ENCODE measurements at places on chromosomes 4 and X.
A peak's percentile ranks its signal among the peaks of the same experiment; 100 is the strongest.

DNA sequence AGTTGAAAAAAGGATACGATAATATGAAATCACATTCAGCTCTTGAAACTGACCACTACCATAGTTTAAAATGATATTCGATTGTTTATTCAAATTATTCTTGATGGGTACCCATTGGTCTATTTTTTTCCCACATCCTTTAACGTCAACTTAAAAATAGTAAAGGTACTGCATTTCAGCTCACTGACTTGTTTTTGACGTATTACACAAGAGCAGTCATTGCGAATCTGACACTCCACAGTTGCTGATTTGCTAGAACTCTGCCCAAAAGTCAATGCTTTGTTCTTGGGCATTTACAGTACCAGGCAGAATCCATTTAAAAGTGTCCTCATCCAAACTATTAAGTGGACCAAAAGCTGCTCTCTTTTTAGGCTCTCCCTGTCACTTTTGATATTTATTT is 1.2 kb upstream of the PDS5A start:
- no peak for DNase-seq

DNA sequence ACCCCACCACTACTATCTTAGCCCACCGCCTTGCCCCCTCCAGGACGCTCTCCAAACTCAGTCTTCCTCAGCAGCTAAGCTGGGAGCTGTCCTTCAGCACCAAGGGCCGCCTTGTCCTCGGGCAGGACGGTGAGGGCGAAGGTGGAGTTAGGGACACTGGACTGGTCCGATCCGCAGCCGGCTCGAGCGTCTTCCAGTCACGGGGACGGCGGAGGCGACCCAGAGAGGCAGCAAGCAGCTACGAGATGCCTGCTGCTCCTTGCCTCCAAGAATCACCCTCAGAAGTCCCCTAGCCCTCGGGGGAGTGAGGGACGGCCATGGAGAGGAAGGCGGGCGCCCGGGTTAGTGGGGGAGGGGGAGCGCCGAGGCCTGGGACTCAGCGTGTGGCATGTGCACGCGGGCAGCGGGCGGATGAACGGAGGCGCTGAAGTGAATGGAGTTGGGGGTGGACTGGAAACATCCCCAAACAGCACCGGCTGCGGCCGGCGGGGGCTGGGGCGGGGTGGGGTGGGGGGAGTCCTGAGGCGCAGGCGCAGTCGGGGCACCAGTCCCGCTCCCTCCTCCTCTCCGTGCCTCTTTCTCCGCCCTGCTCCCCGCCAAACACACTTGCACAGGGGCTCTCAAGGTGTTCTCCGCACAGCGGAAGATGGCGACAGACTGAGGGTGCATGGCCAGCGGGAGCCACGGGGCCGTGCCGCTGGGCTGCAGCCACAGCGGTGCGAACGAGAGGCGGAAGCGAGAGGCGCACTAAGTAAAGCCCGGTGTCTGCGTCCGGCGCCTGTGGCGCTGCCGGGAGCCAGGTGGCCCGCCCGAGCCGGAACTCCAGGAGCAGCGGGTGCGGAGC is at the start of gene NALF2:
Gene NALF2 (plus strand): TSS at position 545 of the 844 bp plus-strand sequence. CDS start 957 bp downstream, outside the sequence.
- peak; percentile 33 for DNase-seq

DNA sequence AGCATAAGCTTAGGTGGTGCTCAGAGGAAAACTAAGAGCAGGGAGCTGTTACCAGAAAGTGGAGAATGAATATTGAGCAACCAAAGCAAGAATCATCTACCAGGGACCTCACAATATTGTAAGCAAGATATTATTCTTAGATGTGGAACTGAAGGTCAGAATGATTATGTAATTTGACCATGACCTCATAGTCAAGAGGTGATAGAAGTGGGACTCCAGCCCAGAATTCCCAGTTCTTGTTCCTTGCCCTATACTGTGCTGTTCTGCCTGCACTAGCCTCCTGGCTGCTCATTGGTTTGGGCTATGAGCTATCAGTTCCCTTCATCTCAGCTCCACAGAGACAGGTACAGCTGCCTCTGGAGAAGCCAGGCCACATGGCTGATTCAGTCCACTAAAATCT is 229.4 kb downstream of the LDB2 start:
- DNase-seq: peak; percentile 26

GRCh38 chr4:182760551-182761043 is 156.6 kb downstream of the DCTD start:
- DNase-seq: no peak

DNA sequence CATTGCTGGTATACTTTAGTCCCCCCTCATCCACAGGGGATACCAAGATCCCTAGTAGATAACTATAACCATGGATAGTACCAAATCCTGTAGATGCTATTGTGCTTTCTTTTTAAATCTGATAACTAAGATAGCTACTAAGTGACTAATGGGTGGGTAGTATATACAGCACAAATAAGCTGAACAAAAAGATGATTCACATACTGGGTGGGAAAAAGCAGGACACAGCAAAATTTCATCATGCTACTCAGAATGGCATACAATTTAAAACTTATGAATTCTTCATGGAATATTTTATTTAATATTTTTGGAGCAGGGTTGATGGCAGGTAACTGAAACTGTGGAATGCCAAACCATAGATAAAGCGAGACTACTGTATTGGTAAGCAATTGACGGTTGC is 161.6 kb downstream of the IL15 start:
- DNase-seq: no peak

DNA sequence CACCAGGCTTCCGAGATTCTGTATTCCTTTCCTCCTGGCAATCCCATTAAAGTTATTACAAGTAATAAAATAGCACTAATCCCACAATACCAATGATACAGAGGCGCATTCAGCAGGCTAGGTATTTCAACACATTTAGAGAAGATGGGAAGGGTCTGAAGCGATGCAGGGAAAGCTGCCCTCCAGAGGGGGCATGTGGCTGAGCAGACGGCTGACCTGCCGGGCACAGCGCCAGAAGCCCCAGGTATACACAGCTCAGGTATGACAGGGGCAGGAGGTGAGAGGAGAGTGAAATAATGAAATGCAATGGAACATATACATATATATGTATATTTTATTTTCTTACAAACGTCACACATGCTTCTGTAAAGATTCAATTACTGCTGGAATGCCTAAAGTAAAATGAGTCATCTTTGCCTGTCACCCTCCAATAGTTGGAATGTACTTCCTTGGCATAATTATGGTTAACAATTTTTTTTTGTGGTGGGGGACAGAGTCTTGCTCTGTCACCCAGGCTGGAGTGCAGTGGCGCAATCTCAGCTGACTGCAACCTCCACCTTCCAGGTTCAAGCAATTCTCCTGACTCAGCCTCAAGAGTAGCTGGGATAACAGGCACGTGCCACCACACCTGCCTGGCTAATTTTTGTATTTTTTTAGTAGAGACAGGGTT is 21.3 kb upstream of the CDKN2AIP start:
- DNase-seq: peak; percentile 74

DNA sequence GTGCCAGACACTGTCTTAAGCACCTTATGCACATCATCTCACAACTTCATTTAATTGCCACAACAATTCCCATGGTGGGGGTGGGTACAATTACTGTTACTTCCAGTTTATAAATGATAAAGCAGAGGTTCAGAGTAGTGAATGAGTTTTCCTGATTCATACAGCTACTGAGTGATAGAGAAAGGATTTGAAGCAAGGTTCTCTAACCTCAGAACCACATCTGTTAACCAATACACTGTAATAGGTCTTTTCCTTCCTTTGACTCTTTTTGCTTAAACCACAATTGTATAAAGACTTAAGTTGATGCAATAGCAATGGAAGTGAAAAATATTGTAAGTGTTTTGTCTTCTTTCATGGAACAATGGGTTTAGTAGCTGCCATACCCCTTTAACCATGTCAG is 43.5 kb upstream of the PAK3 start:
- DNase-seq: peak; percentile 1

DNA sequence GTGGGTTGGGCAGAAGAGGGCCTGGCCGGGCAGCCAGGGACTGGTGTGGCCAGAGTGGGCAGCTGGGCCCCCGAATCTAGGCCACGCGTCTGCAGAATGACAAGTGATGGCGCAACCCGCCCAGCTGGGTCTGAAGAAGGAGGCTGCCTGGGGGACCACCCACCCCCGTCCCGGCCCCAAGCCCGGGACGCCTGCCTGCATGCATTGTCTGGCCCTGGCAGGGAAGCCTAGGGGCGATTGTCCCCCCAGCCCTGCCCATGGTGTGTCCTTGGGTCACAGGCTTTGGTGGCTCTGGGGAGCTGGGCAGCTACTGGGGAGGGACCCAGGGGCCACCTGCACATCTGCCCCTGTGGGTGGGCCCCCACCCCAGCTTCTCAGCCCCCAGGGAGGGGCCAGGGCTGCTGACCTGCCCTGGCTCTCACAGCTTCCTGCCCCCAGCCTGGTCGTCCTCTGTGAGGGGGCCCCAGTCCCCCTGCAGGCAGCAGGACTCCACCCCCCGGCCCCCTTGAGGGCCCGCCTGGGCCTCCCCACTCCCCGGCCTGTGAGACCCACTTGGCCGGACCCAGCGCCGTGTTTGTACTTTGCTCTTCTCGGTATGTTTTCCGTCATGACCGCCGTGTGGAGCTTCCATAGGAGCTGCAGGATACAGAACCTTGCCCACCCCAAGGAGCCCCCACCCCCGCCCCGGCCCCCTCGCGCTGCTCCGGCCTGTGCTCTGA is 4.9 kb downstream of the FGFR3 start:
- DNase-seq: no peak

DNA sequence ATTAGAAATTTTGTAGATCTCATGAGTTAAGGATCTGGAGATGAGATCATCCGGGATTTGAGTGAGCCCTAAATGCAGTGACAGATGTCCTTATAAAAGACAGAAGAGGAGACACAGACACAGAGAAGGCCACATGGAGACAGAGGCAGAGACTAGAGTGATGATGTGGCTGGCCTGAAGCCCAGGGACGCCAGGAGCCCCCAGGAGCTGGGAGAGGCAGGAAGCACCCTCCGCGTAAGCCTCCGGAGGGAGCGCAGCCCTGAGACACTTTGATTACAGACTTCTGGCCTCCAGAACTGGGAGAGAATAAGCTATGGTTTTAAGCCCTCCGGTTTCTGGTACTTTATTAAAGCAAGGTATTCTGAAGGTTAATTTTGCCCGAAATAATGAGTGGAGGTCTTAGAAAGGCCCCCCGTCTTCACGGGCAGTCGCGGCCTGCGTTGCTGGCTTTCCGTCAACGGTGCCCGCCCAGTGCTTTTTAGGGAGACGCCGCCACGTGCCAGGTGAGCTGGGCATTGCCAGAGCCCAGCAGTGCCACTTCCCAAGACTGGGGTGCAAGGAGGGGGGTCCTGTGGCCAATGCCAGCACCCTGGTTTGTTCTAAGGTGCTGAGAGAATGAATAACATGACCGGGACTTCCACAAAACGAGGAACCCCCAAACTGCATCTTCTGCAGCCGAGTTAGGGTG is 8.1 kb downstream of the DHRSX start:
- peak; percentile 29 for DNase-seq

GRCh38 chr4:85979276-85979675 is 380.6 kb downstream of the MAPK10 start:
- DNase-seq: no peak

- no peak for DNase-seq
Measured at GRCh38 chr4:8102831-8103230, 55.8 kb downstream of the ABLIM2 start.

GRCh38 chr4:172573899-172574298 is 594.7 kb upstream of the GALNT7 start:
- no peak for DNase-seq

- no peak for DNase-seq
Measured at GRCh38 chr4:113759696-113760093, 1.8 kb downstream of the CAMK2D start.

DNA sequence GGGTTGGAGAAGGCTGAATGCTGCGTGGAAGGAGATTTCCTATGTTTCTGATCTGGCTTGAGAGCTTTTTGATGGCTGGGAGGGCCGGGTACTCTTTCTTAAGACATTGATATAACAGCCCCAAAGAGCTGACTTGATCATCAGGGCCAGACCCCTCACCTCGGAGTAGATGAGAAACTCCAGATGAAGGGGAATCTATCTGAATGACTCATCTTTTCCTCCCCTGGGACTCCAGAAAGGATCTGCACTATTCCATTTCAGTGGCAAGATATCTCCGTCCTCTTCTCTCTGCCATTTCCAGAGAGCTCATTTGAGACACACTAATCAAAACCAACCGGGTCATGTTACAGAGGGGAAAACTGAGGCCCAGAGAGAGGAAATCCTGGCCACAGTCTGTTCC is 92.9 kb upstream of the MSX1 start:
- DNase-seq: peak; percentile 58

DNA sequence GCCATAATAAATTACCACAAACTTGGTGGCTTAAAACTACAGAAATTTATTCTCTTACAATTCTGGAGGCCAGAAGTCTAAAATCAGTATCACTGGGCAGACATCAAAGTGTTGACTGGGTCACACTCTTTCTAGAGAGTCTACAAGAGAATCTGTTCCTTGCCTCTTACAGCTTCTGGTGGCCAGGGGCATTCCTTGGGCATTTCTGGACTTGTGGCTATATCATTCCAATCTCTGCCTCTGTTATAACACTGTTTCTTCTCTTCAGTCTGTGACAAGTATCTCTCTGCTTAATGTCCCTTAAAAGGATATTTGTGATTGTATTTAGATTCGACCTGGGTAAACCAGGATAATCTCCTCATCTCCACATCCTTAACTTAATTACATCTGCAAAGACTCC is 207.3 kb upstream of the DCAF8L1 start:
- no peak for DNase-seq

- DNase-seq: peak; percentile 40
Measured at GRCh38 chrX:40468033-40468846, 112.5 kb upstream of the ATP6AP2 start.

GRCh38 chr4:186144946-186145569 is 40.6 kb downstream of the FAM149A start:
- DNase-seq: peak; percentile 53

DNA sequence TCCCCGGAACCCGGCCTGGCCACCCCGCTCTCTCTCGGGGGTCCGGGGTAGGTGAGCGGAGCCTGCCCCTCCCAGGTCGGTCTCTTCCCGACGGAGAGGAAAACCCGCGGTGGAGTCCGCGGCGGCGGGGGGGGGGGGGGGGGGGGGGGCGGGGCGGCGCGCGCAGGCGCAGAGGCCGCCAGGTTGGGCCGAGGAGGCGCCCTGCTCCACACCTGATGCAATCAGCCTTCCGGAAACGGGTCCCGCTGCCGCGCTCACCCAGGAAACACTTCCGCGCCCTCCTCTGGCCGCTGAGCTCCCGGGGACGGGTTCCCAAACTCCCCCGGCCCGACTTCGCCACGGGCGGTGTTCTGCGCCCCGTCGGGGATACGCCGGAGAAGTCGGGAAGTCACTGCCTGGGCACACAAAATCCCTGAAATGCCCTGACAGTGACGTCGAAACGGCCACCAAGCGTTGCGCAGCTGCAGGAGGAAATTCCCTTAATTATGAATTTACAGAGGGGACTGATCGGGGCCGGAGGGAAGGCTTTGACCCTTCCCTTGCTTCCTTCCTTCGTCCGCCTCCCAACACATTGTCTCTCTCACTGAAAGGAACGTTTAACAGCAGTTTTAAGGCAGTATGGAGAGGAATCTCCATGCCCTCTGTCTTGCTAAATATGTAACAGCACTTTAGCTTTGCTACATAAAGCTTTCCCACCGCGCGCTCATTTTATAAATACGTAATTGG is 2.1 kb upstream of the APBB2 start:
- peak; percentile 84 for DNase-seq

GRCh38 chrX:119759248-119759766 is 919 bp downstream of the SOWAHD start:
- no peak for DNase-seq

- DNase-seq: no peak
Measured at GRCh38 chrX:115559672-115560071, 1.3 kb upstream of the PLS3 start.

- DNase-seq: no peak
Measured at GRCh38 chr4:48667148-48667547, 112.9 kb downstream of the FRYL start.
